Eye (tissue), 1 donor: ENCODE measurements at places on chromosomes 12 and 14.
A peak's percentile ranks its signal among the peaks of the same experiment; 100 is the strongest.

DNA sequence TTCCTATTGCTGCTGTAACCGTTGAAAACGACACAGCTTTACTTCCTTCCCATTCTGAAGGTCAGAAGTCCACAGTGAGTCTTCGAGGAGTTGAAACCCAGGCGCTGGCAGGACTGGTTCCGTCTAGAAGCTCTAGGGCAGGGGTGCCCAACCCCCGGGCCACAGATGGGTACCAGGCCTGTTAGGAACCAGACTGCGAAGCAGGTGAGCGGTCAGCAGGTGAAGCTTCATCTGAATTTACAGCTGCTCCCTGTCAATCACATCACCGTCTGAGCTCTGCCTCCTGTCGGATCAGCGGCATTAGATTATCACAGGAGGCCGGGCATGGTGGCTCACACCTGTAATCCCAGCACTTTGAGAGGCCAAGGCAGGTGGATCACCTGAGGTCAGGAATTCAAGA, 12.6 kb upstream of the SFSWAP start:
- DNase-seq = no peak

- no peak for DNase-seq
Measured at GRCh38 chr14:22387776-22388241, 201.2 kb downstream of the DAD1 start.

DNA sequence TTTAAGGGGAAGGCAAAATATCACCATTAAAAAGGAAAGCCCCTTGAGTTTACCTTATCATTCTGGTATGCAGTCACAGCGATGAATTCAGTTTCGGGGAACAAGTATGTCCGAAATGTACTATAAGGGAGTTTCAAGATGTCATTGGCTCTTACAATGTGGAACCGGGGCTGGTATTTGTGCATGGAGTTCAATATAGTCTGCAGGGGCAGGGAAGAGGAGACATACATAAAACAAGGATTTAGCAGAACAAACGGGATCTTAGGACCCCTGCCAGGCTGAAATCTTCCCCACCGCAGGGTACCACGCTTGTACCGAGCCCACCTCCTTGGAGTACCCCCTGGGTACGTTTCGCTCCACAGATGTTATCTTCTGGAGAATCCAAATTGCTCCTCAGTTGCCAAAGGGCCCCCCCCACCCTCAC, 4.5 kb downstream of the TBX3 start:
- DNase-seq = no peak

DNA sequence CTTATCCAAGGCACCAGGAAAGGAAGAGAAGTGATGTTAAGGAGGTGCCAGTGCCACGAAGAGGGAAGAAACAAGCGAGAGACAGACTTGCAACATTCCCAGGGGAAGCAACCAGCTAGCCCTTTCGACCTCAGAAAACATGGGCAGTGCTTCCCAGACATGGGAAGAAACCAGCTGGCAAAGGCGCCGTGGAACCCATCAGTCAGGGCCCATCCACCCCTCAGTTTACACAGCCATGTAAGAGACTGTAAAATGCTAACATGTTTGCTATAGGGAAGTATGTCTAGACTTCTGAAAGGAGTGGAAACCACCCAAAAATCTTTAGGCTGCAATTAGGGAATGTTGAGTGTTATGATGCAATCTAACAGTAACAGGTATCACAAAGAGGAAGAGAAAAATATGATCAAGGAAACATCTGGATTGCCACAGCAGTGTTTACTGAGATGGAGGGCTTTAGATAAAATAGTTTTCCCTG, 26.3 kb downstream of the ANAPC5 start:
- no peak for DNase-seq

- peak; percentile 79 for DNase-seq
Measured at GRCh38 chr12:4809449-4810218, 89.4 kb downstream of the GALNT8 start.

GRCh38 chr12:71440763-71441748, 1.5 kb downstream of the LGR5 start:
- peak; percentile 47 for DNase-seq

DNA sequence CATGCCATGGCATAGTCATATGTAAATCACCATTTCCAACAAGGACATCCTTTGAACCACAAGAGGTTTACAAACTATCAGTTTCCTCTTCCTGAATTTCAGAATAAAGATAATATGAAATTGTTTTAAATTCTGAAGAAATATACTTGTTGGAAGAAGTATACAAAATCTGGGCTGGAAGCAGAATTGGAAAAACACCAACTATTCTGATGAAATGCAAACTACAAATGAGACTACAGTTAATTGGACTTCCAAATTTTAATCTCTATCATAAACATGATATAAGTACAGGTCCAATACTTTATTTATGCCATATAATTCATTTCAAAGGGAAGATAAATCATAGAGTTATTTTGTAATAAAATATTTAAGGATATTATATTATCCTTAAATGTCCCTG, 80.1 kb downstream of the NOVA1 start:
- DNase-seq = no peak

GRCh38 chr12:124022161-124022560, 49.1 kb downstream of the ZNF664 start:
- DNase-seq = no peak

- peak; percentile 54 for DNase-seq
Measured at GRCh38 chr12:128761379-128761790, 62.4 kb downstream of the SLC15A4 start.

DNA sequence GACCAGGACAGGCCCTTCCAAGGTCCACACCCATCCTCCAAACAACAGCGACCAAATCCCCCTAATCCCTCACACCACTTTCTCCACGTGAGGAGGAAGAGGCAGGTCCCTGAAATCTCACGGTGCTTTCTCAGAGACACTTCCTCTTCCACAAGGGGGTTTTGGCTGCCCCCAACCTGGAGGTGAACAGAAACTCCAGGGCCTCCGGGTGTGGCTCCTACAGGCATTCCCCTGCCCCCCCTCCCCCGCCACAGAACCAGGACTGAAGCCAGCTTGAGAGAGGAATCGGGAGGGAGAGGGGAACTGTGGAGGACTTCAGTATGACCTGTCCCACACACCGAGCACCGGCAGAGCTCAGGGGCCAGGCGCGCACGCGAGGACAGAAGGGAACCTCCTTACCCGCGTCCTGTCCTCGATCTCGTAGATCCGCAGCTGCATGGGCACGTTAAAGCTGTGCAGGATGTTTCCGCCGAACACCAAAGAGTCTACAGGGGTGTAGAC, 60.2 kb downstream of the KDM2B start:
- no peak for DNase-seq

- no peak for DNase-seq
Measured at GRCh38 chr12:51244269-51244668, 5.6 kb downstream of the DAZAP2 start.

GRCh38 chr12:118160536-118160935, 24.6 kb downstream of the PEBP1 start:
- DNase-seq = no peak

DNA sequence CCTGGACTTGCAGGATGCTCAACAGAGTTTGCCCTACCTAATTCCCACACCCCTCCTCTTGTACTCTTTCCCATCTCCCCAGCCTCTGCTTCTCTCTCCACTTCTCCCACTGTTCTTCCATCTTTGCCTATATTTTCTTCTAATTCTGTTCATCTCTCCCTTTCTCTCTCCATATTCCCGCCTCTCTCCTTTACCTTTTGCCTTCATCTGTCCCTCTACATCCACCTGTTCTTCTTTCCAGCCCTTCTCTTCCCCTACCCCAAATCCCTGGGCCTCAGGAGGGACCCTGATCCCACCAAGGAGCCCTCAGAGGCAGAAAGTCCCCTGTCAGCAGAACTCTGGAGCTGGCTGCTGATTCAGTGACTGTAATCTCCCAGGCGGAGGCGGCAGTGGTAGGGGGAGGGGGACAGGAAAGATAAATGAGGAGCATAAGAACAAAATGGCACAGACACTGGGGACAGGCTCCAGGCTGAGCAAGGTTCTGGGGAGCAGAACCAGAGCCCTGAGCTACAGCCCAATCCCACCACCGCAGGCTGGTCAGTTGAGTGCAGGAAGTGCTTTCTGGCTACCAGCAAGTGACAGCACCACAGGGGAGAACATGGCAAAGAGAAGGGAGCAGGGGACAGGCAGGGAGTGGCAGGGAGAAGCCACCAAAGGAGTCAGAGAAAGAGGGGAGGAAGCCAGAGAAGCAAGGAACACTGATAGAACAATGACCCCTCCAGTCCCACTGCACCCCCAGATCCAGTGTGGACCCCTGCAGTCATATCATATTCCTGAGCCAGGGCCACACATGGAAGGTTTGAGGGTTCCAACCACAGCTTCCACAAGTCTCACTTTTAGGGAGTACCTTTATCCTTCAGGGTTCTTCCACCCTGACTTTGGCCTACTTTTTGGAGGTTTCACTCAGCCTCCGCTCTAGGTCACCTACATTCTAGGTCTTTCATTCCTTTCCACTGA, 27.0 kb downstream of the SMUG1 start:
- no peak for DNase-seq

DNA sequence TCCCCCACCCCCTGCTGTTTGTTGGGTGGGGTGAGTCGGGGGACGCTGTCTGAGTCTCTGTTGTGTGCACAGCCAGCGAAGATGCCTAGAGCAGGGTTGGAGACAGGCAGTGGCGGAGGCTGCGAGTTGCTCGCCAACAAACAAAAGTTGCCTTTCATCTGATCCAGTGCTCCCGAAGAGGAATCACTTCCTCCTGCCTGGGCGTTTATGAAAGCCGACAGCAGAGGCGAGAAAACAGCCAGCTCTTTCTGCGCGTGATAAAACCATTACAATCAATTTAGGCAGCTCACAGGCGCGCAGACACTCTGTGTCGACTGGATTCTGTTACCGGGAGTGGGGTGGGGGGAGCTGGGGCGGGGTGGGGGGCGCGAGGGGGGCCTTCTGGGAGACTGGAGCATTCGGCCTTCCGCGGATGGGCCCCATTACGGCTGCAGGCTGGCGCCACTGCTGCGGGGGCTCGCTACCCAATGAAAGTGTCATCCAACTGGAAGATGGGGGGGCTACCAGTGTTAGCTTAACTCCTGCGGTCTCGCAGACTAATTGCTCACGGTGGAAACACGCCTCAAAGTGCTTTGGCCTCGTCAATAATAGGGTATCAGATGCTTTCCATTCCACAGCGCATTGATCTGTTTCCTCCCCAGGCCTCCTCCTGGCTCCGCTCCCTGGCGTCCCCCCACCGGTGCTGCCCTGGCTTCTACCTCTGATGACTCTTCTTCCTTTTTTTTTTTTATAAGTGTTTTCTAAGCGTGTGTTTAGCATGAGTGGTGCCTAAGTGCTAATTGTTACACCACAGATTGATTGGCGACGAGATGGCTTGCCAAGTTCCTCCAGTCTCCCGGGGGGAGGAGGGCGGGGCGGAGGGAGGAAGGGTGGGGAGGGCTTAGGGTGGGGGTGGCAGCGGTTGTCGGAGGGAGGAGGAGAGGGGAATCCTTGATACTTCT, 678.4 kb downstream of the MED13L start:
- peak; percentile 89 for DNase-seq

DNA sequence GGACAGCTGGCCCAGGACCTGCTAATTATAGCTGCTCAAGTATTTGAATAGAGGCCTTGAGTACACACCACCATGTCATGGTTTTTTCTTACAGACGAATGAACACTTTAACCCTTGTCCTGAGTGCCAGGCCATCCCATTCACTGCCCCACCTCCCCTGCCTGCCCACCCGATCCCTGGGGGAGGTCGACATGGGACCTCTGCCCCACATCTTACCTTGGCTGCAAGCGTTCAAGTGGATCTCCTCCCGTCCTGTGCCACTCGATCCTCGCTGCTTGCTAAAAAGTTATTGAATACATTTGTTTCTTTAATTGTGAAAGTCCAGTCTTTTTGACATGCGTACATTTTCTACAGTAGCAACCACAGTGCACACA, 10.3 kb downstream of the RTL1 start:
- no peak for DNase-seq

GRCh38 chr14:38789805-38790204, 313.2 kb downstream of the SEC23A start:
- no peak for DNase-seq

GRCh38 chr12:29281371-29282005, 99.5 kb downstream of the ERGIC2 start:
- no peak for DNase-seq

GRCh38 chr14:104254735-104255400, 116.5 kb downstream of the KIF26A start:
- no peak for DNase-seq

- peak; percentile 90 for DNase-seq
Measured at GRCh38 chr12:53251477-53252348, 16.4 kb upstream of the ESPL1 start.

DNA sequence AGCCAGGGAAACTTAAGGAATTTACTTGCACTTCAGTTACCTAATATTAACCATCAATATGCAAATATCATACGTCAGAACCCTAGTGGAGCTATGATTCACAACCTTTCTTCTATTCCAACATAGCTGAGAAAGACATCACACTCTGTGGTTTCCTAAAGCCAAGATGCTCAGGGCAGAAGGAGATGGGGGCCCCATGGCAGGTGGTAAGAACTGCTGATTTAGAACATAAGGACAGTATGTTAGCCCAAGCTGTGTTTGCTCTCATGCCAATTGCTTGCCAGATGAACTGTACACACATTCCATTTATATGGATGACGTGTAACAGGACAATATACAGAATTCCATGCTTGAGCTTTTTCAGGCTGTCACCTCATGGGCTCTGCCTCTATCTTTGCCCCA, 34.6 kb downstream of the HECTD4 start:
- no peak for DNase-seq

GRCh38 chr12:10590966-10591365, 22.4 kb downstream of the MAGOHB start:
- no peak for DNase-seq

- peak; percentile 70 for DNase-seq
Measured at GRCh38 chr12:122203301-122204166, at the start of gene B3GNT4. Gene B3GNT4 (plus strand): TSS chr12:122203709. CDS start chr12:122204619, 910 bp downstream.

DNA sequence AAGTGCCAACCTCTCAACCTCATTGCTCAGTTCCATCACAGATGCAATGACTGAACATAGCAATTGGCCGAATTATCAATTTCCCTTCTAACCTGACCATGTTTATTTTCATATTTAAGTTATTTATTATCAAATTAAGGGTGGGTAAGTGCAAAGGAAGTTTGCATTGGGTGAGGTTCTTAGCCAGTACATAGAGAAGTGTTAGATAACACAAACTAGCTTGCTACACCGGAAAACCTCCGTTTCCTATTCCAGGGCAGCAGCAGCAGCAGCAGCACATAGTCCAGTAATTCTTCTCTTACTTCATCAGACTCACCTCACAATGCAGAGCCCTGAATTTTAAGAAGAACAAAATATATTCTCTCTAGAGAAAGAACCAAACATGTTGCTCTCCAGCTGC, 200.5 kb upstream of the OR4E1 start:
- DNase-seq = no peak

GRCh38 chr12:53223389-53224060, 8.5 kb downstream of the RARG start:
- DNase-seq = no peak
